ENCODE measurements at places on chromosomes 6 and 20. TPM values are rescaled to one million over a fixed set of nuclear protein-coding genes. Genes with fewer than 3 reads are reported as not detected.

- H3K27me3 ChIP-seq, result no peaks in the 10 kb centered on the region
- no peak for DNase-seq
- H3K4me1 ChIP-seq, result no peaks in the 10 kb centered on the region
- H3K36me3 ChIP-seq, result no peaks in the 10 kb centered on the region
These were observed 89.4 kb downstream of the DTNBP1 start for GRCh38 chr6:15573384-15573783.

DNA sequence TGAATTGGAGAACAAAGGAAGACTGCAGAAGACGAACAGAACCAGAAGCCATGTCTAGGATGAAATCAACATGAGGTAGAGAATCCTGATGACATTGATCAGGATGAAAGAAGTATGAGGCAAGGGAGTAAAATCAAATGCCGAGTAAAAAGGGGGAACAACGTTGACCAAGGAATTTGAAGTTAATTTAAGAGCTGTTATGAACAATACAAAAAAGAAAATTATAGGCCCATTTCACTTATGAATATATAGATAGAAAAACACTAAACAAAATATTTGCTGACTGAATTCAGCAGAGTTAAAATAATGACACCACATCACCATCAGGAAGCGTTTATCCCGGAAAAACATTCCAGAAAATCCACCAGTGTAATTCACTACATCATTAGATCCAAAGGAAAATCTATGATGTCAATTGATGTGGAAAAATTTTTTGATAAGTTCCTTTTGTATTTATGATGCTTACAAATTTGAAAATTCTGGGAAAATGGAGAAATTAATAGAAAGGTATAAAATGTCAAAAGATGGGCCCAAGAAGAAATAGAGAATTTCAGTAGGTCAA is 8.1 kb upstream of the CCN5 start:
- no peaks in the 10 kb centered on the region for H3K36me3 ChIP-seq
- no peak for DNase-seq
- H3K27me3 ChIP-seq, result no peaks in the 10 kb centered on the region
- H3K4me1 ChIP-seq, result no peaks in the 10 kb centered on the region
- H3K27ac ChIP-seq, result no peak overlapping the region
- H3K4me3 ChIP-seq, result no peak overlapping the region

DNA sequence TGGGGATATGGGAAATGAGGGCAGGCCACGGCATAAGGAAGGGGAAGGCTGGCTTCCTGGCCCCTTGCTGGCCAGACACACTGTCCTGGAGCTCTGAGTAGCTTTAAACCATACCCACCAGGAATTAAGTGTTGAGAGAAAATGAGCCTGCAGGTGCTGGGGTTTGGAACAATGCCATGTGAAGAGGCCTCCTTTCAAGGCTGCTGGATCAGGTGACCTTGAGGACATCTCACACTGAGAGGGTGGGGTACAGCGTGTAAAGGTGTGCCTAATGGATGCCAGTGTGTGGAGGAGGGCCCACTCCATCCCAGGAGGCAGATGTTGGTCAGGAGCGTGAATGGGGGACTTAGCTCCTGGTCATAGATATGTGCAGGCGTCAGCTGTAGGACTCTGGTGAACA is 74.8 kb upstream of the MLN start:
- no peaks in the 10 kb centered on the region for H3K36me3 ChIP-seq
- no peak for DNase-seq
- no peak overlapping the region for H3K27ac ChIP-seq
- no peaks in the 10 kb centered on the region for H3K27me3 ChIP-seq
- no peak overlapping the region for H3K4me3 ChIP-seq

The TRAPPC3L gene
- total RNA-seq, result not detected

DNA sequence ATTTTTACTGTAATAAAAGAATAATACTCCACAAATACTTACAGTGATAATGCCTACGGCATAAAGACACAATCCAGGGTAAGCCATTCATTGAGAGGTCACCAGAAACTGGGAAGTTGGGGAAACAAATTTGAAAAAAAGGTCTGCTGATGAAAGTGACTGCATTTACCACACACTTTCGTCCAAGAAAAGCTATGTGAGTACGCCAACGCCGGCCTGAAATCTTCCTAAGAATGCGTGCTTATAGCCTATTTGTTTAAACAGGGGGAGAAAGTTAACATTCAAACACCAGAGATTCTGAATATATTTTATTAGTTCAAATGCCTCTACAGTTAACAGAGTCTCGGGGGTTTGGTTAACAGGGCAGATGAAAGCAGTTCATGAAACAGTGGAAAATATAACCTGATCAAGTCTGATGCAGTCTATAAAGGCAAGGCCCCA is 657 bp upstream of the LTV1 start:
- H3K4me3 ChIP-seq, result peak overlapping the region; percentile 90
- no peaks in the 10 kb centered on the region for H3K27me3 ChIP-seq
- peak overlapping the region; percentile 88 for H3K27ac ChIP-seq
- no peak for DNase-seq

GRCh38 chr6:118240878-118241528 is 307.1 kb upstream of the PLN start:
- DNase-seq, result no peak
- no peak overlapping the region for H3K4me3 ChIP-seq
- H3K4me1 ChIP-seq, result no peaks in the 10 kb centered on the region
- no peak overlapping the region for H3K27ac ChIP-seq
- H3K27me3 ChIP-seq, result peaks cover 8% of the 10 kb centered on the region
- no peaks in the 10 kb centered on the region for H3K36me3 ChIP-seq

- H3K4me3 ChIP-seq, result no peak overlapping the region
- H3K4me1 ChIP-seq, result no peaks in the 10 kb centered on the region
- no peak for DNase-seq
- no peaks in the 10 kb centered on the region for H3K36me3 ChIP-seq
- H3K27me3 ChIP-seq, result no peaks in the 10 kb centered on the region
These were observed 50.4 kb downstream of the RIN2 start for GRCh38 chr20:19808498-19808897.

DNA sequence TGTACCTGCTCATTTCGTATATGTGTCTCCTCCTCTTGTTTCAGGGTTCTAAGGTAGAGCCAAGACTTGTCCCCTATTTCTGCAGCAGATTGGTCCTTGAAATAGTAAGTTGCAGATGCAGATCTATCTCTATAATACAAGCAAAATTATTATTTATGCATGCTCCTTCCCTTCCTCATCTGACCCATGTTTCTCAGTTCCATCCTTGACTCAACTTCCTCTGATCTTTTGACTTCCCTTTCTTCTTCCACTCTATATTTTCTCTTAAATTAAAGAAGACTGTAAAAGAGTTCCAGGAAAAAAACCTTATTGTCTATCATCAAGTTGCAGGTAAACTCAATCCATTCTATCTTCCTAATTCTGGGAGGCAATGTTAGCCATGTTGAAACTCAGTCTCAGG is 23.7 kb downstream of the PLA2G7 start:
- no peaks in the 10 kb centered on the region for H3K36me3 ChIP-seq
- H3K4me3 ChIP-seq, result no peak overlapping the region
- no peak overlapping the region for H3K27ac ChIP-seq
- H3K27me3 ChIP-seq, result no peaks in the 10 kb centered on the region
- no peaks in the 10 kb centered on the region for H3K4me1 ChIP-seq

- no peaks in the 10 kb centered on the region for H3K36me3 ChIP-seq
- H3K27me3 ChIP-seq, result no peaks in the 10 kb centered on the region
- H3K4me1 ChIP-seq, result no peaks in the 10 kb centered on the region
- DNase-seq, result no peak
- no peak overlapping the region for H3K27ac ChIP-seq
- H3K4me3 ChIP-seq, result no peak overlapping the region
These were observed 119.6 kb upstream of the SSTR4 start for GRCh38 chr20:22915512-22915911.

The WFDC12 gene
- total RNA-seq, result not detected

The KCNK16 gene
- not detected for total RNA-seq

DNA sequence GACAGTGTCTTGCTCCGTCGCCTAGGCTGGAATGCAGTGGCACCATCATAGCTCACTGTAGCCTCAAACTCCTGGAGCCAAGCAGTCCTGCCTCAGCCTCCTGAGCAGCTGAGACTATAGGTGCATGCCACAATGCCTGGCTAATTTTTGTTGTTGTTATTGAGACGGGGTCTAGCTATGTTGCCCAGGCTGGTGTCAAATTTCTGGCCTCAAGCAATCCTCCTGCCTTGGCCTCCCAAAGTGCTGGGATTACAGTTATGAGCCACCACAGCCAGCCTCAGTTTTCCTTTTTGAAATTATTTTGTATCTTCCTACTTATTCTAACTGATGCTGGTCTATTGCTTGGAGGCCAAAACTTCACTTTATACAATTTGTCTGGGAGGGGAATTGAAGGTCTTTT is 436.1 kb downstream of the UTRN start:
- no peak overlapping the region for H3K27ac ChIP-seq
- H3K27me3 ChIP-seq, result no peaks in the 10 kb centered on the region
- no peak overlapping the region for H3K4me3 ChIP-seq
- H3K4me1 ChIP-seq, result no peaks in the 10 kb centered on the region
- H3K36me3 ChIP-seq, result peaks cover 20% of the 10 kb centered on the region

The MICB gene
- total RNA-seq, result 14.3 TPM

The STXBP5 gene
- 21.0 TPM for total RNA-seq

The XKR7 gene
- total RNA-seq, result not detected

DNA sequence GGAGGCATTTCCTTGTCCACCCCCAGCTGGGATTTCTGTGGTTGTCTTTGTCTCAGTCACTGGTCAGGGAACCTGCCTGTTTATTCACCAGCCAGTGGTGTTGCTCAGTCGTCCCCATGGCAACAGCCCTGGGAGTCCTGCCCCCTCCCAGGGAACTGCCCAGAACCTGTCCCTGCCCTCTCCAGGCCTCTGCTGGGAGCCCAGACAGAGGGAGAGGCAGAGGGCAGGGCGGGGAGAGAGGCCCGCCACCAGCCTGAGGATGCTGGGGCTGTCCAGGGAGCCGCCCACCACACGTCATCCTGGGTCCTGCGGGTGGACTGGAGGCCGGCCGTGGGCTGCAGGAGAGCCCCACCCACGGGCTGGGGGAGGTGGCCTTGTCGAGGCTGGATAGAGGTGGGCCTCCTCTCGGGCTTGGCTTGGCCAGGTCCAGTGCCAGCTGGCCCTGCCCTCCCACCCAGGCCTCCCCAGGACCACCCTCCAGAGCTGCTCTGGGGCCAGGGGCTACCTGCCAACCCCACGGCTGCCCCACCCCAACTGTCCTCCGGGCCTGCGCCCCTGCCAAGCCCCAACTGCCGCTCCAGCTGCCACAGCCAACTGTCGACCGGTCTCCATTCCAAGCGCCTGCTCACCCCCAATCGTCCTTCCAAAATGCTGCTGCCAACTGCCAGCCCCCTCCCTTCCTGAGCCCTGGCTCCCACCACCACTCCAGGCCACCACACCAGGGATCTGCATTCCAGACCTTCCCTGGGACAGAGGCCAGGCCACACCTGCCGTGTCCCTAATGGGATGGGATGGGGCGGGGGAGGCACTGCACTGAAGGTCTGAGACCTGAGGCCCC is 4.2 kb upstream of the ZBTB46 start:
- H3K4me1 ChIP-seq, result peaks cover 1% of the 10 kb centered on the region
- H3K36me3 ChIP-seq, result no peaks in the 10 kb centered on the region
- no peak overlapping the region for H3K4me3 ChIP-seq
- H3K27ac ChIP-seq, result no peak overlapping the region
- no peaks in the 10 kb centered on the region for H3K27me3 ChIP-seq
- DNase-seq, result no peak

The SLC18B1 gene
- 9.0 TPM for total RNA-seq

DNA sequence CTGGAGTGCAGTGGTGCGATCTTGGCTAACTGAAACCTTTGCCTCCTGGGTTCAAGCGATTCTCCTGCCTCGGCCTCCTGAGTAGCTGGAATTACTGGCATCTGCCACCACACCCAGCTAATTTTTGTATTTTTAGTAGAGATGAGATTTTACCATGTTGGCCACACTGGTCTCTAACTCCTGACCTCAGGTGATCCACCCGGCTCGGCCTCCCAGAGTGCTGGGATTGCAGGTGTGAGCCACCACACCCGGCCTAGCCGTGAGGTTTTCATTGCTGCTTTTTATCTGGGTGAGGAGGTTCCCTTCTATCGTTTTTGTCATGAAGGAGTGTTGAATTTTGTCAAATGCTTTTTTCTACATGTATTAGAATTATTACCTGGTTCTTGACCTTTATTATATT is 23.9 kb downstream of the SRC start:
- H3K4me3 ChIP-seq, result no peak overlapping the region
- H3K4me1 ChIP-seq, result no peaks in the 10 kb centered on the region
- H3K27ac ChIP-seq, result no peak overlapping the region
- H3K27me3 ChIP-seq, result no peaks in the 10 kb centered on the region

DNA sequence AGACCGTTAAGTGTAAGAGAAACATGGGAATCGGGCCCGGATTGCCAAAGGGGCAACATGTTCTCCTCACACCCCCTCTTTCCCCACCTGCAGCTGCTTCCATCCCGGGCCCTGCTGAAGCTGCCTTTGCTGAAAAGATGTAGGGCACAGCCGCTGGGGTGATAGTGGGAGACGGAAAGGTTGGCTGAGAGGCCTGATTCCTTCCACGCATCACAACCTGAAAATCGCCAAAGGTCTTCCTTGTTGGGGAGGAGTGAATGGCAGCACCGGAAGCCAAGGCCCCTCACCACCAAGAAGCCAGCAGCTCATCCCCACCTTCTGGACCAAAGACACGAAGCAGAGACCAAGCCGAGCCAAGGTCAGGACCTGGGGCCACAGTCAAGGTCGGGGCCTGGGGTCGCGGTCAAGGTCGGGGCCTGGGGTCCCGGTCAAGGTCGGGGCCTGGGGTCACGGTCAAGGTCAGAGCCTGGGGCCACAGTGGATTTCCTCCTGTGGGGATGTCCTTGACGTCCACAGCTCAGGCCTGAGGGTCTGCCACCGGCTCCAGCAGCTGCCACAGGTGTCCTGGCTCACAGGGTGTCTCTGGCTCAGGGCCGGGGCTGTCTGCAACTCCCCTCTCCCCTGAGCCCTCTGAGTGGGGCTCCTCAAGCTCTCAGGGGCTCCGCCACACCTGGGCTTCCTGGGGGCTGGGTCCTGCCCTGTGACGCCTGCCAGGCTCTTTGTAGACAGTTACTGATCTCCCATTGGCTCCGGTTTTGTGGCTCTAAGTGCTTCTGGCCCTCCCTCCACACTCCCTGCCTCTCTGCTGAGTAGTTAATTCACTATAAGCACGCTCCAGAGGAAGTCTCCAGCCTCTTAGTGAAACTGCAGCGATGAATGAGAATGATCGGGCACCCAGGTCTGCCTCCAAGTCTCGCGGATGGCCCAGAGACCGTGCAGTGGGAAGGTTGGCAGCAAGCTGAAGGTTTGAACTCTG is 5.5 kb upstream of the CHRNA4 start:
- no peak for DNase-seq
- H3K4me1 ChIP-seq, result no peaks in the 10 kb centered on the region
- no peaks in the 10 kb centered on the region for H3K36me3 ChIP-seq
- peaks cover 22% of the 10 kb centered on the region for H3K27me3 ChIP-seq

- H3K27ac ChIP-seq, result no peak overlapping the region
- H3K36me3 ChIP-seq, result no peaks in the 10 kb centered on the region
- no peaks in the 10 kb centered on the region for H3K4me1 ChIP-seq
- no peak for DNase-seq
- H3K27me3 ChIP-seq, result peaks cover 5% of the 10 kb centered on the region
These were observed 97.5 kb downstream of the DLL1 start for GRCh38 chr6:170193326-170193821.

- peaks cover 23% of the 10 kb centered on the region for H3K36me3 ChIP-seq
- H3K4me1 ChIP-seq, result no peaks in the 10 kb centered on the region
- no peaks in the 10 kb centered on the region for H3K27me3 ChIP-seq
- H3K4me3 ChIP-seq, result no peak overlapping the region
These were observed 94.5 kb upstream of the VSTM2L start for GRCh38 chr20:37808233-37809070.
